ENCODE measurements at places on chromosomes 5 and 9.

DNA sequence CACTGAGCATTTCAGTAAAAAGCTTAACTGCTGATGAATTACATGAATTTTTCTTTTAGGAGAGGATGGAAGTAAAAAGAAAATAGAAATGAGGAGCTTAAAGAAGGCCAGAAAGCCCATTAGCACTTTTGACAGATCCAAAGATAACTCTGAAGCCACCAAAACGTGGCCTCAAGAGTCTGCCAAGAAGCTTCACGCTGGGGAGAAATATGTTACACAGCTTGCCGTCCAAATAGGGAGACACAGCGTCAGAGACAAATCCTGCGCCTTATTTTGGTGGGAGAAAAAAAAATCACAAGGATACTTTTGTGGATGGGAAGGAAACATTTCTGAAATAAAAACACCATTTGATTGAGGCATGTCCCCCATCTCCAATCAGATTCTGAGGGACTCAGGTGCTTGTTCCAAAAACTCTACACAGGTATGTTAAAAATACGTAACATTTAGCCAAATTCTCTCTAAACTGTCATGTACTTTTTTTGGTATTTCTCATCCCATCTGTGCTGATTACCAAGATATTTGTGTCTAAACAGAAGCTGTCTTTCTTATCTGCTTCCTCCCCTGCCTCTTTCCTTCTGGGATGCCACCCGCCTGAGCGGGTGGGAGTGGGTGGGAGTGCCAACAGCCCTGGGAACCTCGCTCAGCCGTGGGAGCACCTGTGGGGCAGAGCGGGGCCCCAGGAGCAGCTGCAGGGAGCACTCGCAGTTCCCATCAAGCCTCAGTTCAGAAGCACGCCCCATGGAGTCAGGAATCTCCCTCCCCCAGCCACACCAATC is 275.5 kb downstream of the DENND1A start:
- DNase-seq = no peak

- DNase-seq = no peak
Measured at GRCh38 chr9:33230756-33231622, 9.0 kb upstream of the SPINK4 start.

DNA sequence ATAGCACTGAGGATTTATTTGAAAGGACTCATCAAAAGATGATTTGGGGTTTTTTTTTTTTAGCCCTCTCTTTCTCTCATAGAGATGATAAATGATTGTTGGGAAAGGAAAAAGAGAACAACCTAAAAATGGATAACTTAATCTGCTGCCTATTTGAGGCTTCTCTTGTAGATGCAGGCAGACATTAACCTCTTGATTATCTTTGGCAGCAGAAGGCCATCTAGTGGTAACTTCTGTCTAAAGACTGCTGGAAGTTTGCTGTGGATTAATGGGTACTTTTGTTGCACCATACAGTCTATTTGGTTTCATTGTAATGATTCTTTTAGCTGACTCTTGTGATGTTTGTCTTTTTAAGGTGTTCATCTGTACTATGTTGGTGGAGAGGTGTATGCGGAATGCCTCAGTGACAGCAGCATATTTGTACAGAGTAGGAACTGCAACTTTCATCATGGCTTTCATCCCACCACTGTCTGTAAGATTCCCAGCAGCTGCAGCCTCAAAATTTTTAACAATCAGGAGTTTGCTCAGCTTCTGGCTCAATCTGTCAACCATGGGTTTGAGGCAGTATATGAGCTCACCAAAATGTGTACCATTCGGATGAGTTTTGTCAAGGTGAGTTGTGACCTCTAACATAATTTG is 18.8 kb downstream of the SMIM32 start:
- no peak for DNase-seq

- no peak for DNase-seq
Measured at GRCh38 chr5:141734501-141735229, 52.6 kb upstream of the ARAP3 start.

DNA sequence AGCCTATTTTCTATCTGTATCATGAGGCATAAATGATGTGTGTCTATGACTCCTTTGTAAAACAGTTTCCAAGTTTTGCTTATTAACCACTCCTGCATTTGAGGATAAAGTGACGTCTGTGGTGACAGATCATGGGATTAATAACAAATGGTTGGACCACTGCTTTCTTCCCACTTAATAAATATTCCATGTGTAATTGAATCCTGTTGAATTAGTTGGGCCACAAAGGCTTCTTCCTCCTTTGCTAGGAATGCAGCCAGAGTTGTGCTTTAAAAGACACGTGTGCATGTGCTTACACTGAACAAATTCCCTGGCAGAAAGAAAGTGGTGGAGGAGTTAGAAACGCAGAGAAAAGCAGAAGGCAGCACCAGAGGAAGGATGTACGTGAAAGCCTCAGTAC is 150.2 kb downstream of the ACTBL2 start:
- no peak for DNase-seq

DNA sequence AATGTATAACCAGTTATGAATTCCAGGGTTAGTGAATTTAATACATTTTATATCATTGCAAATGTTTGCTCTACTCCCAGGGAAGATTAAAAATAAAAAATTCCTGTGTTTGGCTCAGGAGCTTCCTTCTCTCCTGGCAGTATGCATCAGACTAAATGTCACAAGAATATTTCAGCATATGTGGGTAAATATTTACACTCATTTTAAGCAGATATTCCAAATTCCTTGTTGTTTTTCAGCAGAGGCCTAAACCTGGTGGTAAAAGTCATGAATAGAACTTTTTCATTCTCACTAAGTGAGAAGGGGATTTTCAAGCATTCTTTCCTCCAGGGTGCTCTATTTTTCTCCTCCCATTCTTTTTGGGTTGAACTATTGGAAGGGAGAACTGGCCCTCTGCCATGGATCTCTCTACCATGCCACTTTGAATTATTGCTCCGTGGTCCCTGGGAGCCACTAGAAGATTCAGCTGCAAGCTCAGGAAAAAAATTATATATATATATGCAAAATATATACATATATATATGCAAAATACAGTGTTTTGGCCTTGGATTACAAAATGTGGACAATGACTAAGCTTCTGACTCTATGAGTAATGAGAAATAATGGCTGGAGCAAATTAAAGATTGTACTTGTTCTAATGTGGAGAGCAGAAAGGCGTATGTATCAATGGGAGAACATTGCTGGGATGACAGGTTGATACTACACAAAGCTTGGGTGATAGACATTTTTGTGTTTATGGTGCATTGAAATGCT is 180.6 kb upstream of the PAPPA start:
- DNase-seq = no peak

DNA sequence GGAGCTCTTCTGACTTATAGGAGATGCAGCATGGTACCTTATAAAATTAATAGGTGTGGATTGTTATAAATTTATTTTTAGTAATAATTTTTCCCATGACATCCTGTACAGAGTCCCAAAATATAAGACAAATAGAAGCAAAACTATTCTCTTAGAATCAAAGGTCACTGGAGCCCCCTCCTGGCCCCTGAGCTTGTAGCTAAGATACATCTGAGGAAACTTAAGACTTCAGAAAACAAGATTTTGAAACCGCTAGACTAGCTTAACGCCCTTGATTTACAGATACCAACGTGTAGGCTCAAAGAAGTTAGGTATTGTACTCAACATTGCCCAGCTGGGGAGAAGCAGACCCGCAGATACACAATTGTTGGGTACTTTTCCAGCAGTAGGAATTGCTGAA is 45.7 kb upstream of the KCNN2 start:
- no peak for DNase-seq

GRCh38 chr5:118692811-118693342 is 295.5 kb downstream of the DTWD2 start:
- DNase-seq = no peak

DNA sequence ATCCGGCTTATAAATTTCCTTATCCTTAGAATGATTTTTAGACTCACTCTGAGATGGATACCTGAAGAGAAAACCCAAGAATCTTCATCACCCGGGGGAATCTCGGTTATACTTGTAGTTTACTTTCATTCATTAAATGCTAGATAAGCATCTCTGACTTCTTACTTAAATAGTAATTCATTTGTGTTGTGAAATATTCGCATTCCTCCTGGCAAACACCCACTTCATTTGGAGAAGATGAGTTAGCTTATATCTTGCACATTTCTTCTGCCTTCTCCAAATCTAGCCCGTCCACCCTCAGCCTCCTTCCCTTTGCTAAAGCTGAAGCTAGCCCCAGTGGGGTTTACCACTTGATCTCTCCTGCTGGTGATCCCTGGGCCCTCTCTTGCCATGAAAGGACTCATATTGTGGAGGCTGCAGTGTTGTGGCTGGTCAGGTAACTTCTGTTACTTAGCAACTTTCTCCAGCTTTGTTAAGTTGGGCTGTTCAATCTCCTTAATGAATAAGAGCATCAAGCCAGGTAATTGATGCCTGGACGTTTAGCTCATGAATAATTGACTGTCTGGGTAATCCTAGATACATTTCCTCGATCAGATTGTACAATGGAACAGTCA is 11.3 kb upstream of the POU4F3 start:
- no peak for DNase-seq

- no peak for DNase-seq
Measured at GRCh38 chr5:133285583-133286021, 233.8 kb downstream of the HSPA4 start.

DNA sequence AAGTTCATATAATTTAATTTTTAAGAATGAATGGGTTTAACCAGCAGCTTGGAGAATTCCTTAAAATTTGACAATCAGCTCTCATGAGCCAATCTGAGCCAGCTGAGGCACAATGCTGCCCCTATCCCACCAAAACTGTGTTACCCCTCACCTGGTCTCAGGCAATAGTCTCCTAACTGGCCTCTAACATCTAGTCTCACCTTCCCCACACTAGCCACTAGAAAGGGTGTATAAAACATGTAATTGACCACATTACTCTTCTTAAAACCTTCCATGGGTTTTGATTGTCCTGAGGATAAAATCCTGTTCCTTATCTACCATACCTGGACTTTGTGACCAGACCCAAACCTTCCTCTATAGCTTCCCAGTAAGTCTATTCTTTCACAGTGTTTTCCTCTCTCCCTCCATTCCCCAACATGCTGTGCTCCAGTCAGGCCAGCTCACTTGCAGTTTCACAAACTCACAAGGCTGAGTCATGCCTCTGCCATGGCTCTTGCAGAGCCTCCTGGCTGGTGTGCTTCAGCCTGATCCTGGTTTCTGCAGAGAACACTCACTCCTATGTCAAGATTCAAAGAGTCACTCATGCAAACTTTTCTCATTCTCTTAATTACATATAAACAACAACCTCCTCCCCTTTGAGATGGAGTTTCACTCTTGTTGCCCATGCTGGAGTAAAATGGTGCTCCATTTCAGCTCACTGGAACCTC is 16.0 kb upstream of the ZCCHC7 start:
- DNase-seq = no peak

DNA sequence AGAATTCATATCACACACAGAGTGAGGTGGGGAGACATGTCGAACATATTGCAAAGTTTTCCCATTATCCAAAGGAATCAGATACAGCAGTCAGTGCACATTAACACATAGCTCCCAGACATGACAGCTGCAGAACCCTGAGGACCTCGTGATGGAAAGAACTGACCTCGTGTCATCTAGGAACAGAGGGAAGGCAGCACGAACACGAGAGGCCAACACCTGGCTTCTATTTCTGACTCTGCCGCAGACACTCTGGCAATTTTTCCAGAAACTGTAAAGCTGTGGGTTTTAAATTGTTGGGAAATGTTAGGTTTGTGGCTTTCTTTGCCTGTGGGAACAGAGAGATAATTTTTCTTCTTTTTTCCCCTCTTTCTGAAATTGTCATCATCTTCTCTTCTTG is 315.0 kb upstream of the PIK3R1 start:
- no peak for DNase-seq

- no peak for DNase-seq
Measured at GRCh38 chr5:55989860-55990259, 4.9 kb downstream of the IL6ST start.

DNA sequence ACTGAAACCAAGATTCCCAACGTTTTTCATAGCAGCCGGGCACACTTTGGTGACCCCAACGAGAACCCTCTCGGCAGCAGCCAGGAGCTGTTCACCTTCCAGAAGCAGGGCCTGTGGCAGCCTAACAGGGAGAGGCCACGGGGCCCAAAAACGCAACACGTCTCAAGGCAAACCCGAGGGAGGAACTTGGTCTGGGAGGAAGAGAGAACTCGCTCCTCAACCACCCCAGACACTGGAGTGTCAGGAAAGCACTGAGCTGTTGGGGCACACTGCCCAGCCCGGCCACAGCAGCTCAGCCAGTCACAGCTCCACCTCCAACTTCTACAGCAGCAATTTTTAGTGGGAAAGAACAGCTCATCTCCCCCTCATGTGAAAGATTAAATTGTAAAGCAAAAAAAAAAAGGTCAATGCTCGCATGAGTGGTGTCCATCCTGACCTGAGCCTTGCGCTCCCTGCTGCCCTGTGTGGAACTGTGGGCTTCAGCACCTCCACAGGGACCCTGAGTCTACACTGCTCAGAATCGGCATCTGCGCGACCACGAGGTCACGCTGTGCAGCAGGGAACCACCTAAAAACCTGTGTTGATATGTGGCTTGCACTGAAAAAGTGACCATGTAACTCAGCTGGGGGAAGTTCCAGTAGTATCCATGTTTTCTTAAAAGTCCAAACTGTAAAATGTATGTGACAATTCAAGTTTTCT is 55.0 kb downstream of the IPPK start:
- DNase-seq = no peak

DNA sequence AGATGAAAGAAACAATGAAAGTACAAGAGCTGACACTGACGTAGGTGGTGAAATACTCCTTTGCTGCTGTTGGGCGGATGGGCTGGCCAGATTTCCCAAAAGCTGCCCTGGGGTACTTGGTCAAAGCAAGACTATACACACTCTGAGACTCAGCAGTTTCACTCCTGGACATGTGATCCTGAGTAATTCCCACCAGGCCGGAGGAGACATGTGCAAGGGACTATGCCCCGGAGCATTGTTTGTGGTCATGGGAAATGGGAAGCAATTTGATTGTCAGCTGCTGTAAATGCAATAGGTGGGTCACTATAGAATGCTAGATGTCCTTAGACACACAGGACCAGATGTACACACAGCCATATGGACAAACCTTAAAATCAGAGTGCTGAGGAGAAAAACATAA is 116.1 kb downstream of the DCP2 start:
- no peak for DNase-seq

GRCh38 chr5:74251141-74252035 is 389.1 kb downstream of the ENC1 start:
- DNase-seq = no peak

DNA sequence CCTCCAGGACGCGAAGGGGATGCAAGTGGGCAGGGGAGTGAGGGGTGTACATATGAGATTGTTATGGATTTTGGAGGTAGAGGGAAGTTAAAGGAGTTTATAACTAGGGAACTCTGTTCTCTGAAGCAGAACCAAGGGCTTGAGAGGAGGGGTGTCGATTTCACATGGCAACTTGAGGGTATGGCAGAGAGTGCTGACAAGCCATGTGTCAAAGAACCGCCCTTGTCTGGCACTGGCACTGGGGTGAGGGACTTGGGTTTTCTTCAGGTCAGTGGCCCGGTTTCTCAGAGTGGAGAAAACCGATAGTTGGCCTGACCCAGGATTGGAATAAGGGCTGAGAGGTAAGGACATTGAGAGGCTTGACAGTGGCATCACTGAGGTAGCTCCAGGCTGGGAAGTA is 47.7 kb upstream of the TESK1 start:
- DNase-seq = no peak

GRCh38 chr5:172710676-172711075 is 60.3 kb downstream of the DUSP1 start:
- no peak for DNase-seq

- DNase-seq = no peak
Measured at GRCh38 chr5:50340757-50341156, 100.3 kb downstream of the EMB start.
